ENCODE measurements at places on chromosomes 5 and 9. TPM values are rescaled to one million over a fixed set of nuclear protein-coding genes. Genes with fewer than 3 reads are reported as not detected.

DNA sequence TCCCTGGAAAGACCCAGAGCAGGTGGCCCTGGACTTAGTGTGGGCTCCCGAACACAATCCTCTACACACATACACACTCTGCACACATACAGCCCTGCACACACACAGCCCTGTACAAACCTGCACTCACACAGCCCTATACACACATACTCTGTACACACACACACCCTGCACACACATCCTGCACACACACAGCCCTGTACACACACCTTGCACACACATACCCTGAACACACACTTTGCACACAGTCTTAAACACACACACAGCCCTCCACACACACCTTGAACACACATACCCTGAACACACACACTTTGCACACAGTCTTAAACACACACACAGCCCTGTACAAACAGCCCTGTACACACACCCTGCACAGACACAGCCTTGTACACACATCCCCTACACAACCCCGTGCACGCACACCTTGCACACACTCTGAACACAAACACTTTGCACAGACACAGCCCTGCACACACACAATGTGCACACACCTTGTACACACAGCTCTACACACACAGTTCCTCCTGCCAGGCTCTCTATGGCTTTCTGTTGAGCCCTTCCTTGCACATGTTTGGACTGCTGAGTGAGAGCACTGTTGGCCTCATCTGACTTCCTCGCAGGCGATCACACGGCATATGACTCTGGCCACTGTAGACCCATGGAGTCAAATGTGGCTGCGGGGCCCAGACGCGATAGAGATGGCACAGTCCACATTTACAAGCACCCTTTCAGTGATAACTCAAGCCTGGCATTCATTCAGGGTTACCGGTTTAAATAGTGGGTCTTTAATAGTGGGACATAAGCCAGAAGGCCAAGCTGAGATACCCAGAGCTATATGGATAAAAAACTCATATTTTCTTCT lies 245.7 kb upstream of the IRX1 start:
- no peak for DNase-seq

BNC2 gene
- total RNA-seq = 293 TPM

PCDHA8 gene
- total RNA-seq = not detected

GRCh38 chr5:171939951-171940350 lies 66.5 kb downstream of the FBXW11 start:
- no peak for DNase-seq

- no peak for DNase-seq
Observed at GRCh38 chr9:127664678-127665507, 41.9 kb upstream of the CFAP157 start.

- DNase-seq = no peak
Observed at GRCh38 chr9:125630436-125630835, 76.6 kb downstream of the MAPKAP1 start.

DNA sequence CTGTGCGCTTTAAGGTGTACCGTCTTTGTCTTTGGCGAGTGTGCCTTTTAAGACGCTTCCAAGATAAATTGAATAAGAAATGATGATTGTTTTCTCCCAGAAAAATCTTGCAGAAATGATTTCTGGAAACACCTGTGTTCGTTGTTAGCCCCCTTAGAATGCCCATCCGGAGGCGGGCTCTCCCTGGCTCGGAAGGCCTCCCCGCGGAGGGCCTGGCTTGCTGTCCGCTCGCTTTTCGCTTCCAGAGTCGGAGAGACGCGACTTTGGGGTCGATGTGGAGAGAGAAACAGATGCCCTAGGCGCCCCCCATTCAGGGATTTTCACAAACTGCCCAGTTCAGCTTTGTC lies 23.9 kb downstream of the LECT2 start:
- DNase-seq = no peak

GRCh38 chr5:128413356-128413755 lies 124.7 kb downstream of the FBN2 start:
- no peak for DNase-seq

TEK gene
- total RNA-seq = 30.2 TPM

IFNA21 gene
- not detected for total RNA-seq

DNA sequence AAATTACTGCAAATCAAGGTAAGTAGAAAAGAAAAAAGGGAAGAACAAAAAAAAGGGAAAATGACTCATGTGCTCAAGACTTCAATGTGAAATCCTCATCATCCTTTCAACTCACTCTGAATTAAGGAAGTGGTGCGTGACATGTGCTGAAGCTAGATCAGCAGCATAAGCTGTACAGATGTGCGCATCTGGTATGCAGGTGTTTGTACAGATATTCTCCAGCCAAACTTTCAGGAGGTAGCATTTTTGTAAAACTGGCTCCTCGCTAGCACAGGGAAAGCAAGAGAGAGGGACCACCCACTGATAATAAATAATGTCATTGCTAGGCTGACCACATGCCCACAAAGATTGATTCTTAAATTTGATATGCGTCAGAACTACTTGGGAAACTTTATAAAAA lies 253.9 kb upstream of the RGMB start:
- no peak for DNase-seq

DNA sequence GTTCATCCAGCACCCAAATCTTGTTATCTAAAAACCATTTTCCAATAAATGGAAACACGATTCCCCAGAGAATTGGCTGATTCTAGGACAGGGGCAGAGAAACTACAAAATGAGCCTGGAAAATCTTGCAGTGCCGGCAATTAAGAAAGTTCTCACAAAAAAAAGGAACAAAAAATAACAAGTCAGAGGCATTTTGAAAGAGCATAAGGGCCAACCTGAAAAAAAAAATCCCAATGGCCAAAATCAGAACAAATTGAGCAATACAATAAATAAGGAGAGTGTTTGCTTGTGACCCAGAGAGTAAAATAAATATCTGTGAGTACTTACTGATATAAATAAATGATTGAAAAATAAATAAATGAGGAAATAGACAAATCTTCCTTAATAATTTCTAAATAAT lies 55.1 kb upstream of the S1PR3 start:
- no peak for DNase-seq

DNA sequence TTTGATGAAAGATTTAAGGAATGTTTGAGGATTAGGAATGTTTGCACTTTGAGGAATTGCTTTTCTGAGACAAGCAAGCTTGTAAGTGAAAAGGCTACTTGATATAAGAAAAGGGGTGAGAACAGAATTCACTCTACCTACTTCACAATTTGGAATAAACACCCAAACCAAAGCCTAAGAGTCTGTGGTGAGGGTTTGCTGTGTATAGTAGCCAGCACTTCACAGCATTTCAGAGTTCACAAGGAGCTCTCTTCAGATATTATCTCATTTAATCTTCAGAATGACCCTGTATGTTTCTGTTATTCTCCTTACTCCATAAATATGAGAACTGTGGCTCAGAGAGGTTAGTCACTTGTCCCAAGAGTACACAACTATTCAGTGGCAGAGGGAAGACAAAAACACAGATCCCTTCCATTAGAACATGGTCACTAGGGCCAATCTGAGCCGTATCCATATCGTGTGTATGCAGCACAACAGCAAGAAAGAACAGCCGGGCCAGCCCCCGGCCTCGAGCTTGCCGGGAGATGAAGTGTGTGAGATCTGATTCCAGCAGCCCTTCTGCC lies 92.4 kb downstream of the FRMD3 start:
- no peak for DNase-seq

GRCh38 chr9:85332487-85332886 lies 409.3 kb downstream of the AGTPBP1 start:
- DNase-seq = no peak

DNA sequence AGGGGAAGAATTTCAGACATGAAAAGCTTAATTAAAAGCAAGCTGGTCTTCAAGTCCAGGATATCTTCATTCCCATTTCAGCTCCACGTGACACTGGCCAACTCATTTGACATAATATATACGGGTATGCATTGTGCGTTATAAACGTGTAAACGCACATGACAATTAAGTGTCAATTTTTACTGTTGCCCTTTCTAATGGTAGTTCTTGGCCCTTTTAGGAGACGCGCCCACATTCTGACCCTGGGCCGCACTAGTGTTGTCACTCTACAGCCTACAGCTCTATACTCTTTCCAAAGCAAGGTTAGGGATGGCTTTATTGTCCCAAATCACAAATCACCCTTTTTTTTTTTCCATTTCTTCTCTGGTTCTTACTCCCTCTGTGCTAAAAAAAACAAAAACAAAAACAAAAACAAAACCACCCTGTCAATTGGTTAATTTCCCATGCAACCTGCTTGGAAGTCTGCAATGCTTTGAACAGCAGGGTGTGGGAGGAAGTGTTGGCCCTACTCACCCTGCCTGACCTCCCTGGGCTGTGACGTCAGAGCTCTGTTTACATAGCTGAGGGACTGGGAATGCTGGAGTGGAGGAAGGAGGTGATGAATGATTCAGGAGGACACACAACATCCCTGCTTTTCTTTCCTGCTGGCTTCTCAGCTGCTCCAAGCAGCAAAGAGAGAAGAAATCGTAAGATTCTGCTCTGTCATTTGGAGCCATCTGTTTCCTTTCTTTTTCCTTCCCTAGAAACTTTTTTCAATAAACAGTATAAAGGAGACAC lies 19.3 kb downstream of the RFK start:
- DNase-seq = peak; percentile 75

- no peak for DNase-seq
Observed at GRCh38 chr5:122431298-122431697, 119.3 kb downstream of the SNCAIP start.

- no peak for DNase-seq
Observed at GRCh38 chr5:175286981-175287380, 157.0 kb downstream of the DRD1 start.

ECM2 gene
- 23.5 TPM for total RNA-seq

SLC36A2 gene
- total RNA-seq = not detected

SNX24 gene
- total RNA-seq = 16.5 TPM

FST gene
- 10.0 TPM for total RNA-seq

GRCh38 chr5:926417-927171 lies 33.9 kb downstream of the TRIP13 start:
- no peak for DNase-seq

DNA sequence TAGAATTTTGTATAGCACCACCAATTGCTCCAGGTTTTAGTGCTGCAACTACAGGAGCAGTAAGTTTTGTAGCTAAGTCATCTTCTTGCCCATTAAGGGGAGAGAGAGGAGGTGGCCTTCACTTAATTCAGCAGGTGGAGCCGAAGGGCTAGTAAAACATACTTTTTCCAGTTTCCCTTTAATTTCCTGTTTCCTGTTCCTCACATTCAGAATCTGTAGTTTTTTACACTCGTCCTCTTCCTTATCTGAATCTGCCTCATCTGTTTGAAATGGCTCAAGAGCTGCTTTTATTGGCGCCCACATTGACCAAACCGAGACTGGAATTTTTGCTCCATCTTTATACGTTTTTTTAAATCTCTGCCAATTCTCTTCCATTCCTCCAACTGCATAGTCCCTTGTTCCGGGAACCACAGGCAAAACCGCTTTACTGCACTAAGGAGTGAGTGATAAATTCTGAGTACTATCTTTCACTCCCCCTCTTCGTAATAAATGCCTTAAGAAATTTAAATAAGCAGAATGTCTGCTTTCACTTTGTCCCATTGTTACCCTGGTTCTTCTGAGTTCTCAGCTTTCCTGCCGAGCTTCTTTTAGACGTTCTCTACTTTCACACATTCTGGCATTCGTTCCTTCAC lies 133.9 kb downstream of the DROSHA start:
- DNase-seq = no peak

DNA sequence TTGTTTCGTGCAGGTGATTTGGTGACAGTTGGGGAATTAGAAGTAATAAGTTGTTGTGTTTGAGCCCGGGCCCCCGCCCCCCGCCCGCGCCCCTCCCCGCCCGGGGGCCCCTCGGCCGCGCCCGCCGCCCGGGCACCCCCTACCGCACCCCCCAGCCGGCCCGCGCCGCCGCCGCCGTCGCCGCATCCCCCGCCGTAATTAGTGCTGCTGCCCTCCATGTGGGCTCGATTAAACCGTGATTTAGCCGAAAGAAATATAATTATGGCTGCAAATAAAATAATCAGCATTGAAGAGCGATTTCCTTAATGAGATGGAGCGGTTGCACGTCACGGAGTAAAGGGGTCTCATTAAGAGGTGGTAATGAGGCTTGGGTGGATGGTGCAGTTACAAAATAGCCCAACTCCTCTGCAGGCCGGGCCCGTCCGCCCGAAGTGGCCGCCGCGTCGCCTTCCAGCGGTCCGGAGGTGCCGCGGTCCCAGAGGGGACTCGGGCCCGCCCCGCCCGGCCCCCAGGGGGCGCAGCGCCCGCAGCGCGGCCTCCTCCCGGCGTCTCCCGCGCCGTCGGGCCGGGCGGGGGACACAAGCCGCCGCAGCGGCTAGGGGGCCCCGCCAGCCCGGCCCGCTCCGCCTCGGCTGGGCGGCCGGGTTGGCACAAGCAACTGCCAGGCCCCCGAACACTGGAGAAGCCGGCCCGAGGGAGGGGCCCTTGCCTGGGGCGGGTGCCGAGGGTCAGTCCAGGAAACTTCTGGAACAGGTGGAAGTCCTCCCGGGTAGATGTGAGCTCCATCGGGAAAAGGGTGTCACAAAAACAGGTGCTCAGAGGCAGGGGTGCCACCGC lies 6.9 kb upstream of the OTP start:
- DNase-seq = no peak

DNA sequence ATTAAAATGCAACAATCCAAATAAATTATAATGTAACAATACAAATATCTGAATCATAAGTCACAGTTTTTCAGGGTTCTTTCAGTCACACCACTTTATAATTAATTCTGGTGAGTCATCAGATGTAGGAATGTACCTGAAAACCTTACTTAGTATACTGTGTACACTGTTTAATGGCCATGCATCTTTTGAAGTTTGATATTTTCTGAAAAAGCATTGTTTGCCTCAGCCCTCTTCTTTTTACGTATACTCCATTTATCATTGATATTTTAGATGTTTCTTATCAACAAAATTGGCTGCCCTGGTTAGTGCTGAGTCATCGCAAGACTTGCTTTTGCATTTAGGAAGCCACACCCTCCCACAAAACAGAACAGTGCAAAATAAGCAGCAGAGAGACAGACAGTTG lies 218.6 kb downstream of the PJA2 start:
- no peak for DNase-seq

GRCh38 chr5:108193021-108193795 lies 188.7 kb downstream of the FBXL17 start:
- DNase-seq = no peak

FOXD4L4 gene
- not detected for total RNA-seq

DNA sequence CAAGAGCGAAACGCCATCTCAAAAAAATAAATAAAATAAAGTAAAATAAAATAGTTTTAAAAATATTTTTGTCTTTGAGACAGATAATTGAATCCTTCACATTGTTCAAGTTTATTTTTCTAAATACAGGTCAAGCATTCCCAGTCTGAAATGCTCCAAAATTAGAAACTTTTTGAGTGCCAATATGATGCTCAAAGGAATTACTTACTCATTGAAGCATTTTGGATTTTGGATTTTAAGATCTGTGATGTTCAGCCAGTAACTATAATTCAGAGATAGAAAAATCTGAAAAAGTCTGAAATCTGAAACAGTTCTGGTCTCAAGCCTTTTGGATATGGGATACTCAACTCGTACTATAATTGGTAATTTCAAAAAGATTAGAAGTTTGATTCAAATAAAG lies 39.8 kb downstream of the RBM27 start:
- DNase-seq = no peak

DNA sequence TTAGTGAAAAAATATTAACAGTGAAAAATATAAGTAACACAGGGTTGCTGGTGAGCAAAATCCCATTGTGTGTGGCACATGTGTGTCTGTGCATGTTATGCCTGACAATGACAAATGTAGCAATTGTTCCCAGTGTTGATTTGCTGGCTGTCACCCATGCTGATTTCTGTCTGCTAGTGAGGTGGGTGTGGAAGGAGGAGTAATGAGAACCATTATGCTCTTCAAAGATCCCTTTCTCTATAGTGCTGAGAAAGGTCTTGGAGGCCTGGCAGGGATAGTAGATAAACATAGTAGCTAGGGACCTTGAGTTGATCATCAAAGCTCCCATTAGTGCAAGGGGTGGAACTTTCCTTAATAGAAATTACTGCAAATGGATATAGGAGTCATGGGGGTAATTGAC lies 152.5 kb upstream of the CLINT1 start:
- no peak for DNase-seq

SMIM33 gene
- not detected for total RNA-seq

Data from uterus (tissue), 4 donors.